ENCODE measurements at places on chromosomes 7 and 10.

GRCh38 chr7:84042110-84042539, 152.5 kb downstream of the SEMA3A start:
- DNase-seq: no peak

- no peak for DNase-seq
Observed at GRCh38 chr7:148872188-148872587, 11.9 kb downstream of the EZH2 start.

- DNase-seq: no peak
Observed at GRCh38 chr10:30007406-30007805, 52.0 kb downstream of the JCAD start.

- no peak for DNase-seq
Observed at GRCh38 chr7:151895008-151895630, 18.2 kb upstream of the PRKAG2 start.

- DNase-seq: no peak
Observed at GRCh38 chr7:49527182-49527581, 246.3 kb upstream of the VWC2 start.

GRCh38 chr10:8640301-8640700, 585.8 kb downstream of the GATA3 start:
- DNase-seq: no peak

GRCh38 chr7:159076333-159076732, 68.3 kb downstream of the VIPR2 start:
- no peak for DNase-seq

DNA sequence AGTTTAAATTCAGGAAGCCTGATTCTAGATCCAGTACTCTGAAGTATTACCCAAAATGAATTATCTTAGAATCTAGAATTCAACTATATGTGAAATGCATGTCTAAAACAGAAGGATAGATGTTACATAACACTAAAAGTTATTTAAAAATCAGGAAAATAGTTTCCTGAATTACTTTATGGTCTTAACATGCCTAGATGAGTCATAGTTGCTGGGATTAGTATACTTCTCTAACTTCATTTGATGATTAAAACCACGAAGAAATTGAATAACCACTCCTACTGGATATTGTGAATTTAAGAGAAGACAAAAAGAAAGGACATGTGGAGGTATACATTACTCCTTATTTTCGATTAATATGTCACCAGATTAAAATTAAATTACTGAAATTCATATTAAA, 65.5 kb downstream of the ATAD1 start:
- no peak for DNase-seq

DNA sequence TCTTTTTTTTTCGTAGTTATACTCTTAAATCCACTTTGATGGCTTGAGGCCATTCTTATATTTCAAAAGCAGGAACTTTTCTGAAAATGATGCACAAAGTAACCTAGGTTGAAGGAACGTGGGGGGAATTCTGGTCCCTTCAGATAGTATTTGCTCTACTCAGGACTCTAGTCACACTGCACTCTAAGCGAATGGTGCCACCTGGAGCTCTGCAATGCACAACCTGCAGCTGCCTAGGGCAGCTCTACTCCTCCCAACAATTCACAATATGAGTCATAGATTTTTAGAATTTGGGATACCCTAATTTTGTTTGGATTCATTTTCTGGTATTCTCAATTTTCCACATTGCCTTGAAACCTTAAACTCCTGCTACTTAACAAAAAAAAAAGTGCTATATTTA, 17.3 kb downstream of the SYPL1 start:
- DNase-seq: no peak

Data from RWPE2 (cell line).